Ecto neural progenitor cell (in vitro differentiated cells): ENCODE measurements at places on chromosomes 3 and 15.

DNA sequence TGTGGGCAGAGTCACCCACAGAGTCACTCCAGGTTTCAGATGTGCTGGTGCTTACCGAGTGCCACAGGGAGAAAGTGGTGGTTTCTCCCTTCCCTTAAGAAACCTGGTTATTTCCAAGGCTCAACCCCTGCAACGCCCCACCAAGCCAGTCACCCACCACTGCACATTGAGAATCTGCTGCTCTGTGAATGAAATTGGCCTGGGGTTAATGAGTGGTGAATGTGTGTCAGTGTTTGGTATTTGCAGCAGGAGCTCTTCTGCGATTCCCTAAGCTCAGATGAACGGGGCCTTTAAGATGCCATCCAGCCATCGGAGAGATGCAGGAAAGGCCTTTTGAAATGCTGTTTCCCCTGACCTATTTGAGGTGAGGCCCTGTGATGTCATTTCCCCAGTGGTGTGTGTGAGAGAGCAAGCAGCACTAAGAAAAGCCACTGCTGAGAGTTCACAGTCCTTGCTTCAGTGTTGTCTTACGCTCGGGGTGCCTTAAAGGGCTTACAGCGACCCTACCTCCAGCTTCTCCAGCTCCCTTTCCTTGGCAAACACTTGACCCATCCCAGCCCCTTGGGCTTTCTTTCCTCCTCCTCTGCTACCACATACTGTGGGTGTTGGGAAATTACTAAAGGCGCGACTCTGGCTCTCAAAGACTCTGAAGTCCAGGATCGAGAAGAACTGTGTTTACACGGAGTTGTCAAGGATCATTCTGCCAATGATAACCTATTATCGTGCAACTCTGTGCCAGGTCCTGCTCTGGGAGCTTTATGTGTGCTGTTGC, 68.9 kb downstream of the SMAD3 start:
- no peak for DNase-seq

GRCh38 chr3:98233468-98233867, 30.6 kb upstream of the OR5H6 start:
- no peak for DNase-seq

DNA sequence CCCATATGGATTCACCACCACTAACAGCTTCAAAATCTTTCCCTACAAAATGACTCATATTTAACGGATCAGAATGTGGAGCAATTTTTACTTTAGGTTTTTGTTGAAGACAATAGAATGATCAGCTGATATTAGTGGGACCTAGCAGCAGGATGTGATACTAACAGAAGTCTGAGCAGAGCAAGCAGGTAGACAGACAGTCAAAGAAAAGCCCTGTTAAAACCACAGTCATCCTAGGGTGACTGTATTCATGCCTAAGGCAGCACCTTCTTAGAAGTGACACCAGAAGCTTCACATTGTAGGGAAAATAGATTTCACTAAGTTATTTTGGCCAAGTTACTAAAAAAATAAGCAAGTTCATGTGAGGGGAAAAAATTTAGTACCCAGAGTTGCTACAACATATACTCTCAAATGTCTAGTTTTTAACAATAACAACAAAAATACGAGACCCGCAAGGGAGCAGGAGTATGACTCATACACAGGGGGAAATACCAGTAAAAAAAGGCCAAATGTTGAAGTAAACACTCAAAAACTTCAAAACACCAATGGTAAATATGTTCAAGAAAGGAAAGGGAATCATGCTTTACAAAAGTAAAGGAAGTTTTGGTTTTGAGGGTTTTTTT, 590.9 kb downstream of the EPHA3 start:
- no peak for DNase-seq

GRCh38 chr3:150740733-150741496, 22.1 kb downstream of the SIAH2 start:
- no peak for DNase-seq

GRCh38 chr3:23111286-23111685, 91.8 kb upstream of the UBE2E2 start:
- no peak for DNase-seq

DNA sequence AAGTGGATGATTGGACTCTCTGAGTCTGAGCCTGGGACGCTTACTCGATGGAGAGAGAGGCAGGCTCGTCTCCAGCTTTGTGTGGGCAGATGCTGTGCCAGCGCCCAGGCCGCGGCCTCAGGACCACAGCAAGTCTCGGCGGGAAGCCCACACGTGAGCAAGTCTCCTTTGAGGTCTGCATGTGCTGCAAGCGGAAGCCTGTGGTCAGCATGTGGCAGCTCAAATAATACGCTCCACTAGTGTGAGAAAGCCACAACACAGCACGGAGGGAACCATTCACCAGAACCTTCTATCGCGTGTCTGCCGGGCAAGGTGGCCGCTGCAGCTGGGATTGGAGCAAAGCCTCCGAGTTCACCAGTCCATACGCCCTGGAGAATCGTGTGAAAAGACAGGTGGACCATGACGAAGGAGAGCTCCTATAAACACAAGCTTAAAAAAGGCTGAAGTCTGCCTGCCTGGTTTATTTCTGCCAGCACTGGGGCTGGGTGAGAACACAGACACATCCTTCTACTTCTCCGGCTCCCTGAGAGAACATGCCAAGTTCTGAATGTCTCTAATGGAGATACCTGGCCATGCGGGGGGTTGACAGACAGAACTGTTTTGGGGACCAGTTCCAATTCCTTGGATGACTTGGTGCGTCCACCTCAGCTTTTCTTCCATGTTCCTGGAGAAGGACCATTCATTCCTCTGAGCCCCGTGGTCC, 82.0 kb upstream of the LRIG1 start:
- DNase-seq, result no peak

GRCh38 chr15:60376677-60377095, 21.1 kb downstream of the ANXA2 start:
- DNase-seq, result no peak

- DNase-seq, result peak; percentile 95
Observed at GRCh38 chr15:75639709-75640482, at the start of gene IMP3. TSS of gene IMP3 (minus strand) at chr15:75640224. CDS start at chr15:75640168, 56 bp downstream.

- no peak for DNase-seq
Observed at GRCh38 chr3:50357481-50357880, 1.8 kb downstream of the TMEM115 start.

DNA sequence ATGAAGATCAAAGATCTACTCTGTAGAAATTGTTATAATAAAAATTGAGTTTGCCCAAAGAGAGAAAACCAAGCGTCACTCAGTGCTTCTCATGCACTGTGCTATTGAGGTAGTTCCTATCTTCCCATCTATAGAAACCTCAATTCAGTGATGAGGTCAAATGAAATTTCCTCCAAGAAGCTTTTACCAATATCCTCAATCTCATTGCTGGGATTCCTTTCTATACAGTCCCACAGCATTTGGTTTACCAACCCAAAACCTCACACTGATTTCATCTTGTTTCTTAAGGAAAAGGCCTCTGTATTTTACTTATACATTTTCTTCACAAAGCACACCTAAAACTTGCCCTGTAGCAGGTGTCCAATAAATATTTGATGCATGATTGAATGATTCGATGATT, 147.2 kb downstream of the ALCAM start:
- DNase-seq, result no peak

DNA sequence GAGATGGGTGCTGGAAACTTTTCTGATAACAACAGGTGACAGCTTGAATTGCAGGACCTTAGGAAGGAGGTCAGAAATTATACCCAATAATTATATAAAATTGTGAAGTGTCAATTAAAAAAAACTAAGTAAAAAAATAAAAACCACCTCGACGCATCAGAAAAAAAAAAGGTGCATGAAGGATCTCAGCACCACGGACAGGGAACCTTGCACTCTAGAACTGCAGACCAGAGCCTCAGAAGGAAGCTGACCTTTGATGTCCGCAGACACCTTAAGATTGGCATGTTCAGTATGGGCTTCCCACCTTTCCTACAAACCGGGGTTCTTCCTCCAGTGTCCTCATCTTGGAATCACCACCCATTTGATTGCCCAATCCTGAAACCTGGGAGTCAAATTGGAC, 60.9 kb downstream of the SCN10A start:
- no peak for DNase-seq

GRCh38 chr15:76987896-76988860, 6.7 kb upstream of the PSTPIP1 start:
- DNase-seq, result no peak

DNA sequence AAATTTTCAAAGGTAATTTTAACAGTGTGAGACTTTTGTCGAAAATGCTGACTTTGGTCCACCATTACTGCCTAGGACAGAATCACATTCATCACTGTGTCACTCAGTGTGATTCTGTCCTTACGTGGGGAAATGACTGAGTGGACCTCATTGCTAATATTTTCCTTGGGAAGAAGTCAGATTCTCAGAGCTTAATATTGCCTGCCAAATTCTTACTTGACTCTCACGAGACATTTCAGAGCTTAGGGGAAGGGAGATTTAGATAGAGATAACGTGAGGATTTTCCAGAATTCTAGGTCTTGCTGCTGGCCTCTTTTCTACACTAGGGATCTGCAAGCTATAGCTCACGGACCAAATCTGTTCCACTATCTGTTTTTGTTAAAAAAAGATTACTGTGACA, 270.4 kb downstream of the SUCLG2 start:
- no peak for DNase-seq
